ENCODE measurements at places on chromosomes 1 and 21. TPM values are rescaled to one million over a fixed set of nuclear protein-coding genes. Genes with fewer than 3 reads are reported as not detected.
A peak's percentile ranks its signal among the peaks of the same experiment; 100 is the strongest.

The NBPF6 gene
- total RNA-seq: 0.16 TPM

The BCL2L15 gene
- 3.3 TPM for total RNA-seq

DNA sequence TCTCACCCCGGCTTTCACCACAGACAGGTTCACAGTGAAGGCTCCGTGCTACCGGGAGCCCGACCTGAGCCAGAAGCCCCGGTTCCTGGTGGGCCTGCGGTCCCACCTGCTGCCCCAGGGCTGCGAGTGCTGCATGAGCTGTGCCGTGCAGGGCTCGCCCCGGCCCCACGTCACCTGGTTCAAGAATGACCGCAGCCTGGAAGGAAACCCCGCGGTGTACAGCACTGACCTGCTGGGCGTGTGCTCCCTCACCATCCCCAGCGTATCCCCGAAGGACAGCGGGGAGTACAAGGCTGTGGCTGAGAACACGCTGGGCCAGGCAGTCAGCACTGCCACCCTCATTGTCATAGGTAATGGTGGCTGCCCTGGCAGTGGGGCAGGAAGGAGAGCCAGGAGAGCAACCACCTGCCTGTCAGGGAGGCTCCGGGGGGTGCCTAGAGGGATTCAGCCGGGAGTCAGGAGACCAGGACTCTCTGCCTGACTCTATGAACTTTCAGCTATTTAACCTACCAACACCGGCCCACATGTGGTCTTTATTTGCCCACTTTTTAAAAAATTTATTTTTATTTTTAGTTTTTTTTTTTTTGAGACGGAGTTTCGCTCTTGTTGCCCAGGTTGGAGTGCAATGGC, 36.4 kb downstream of the IGFN1 start:
- no peaks in the 10 kb centered on the region for H3K36me3 ChIP-seq
- no peaks in the 10 kb centered on the region for H3K4me1 ChIP-seq
- no peak for DNase-seq
- H3K4me3 ChIP-seq: no peak overlapping the region

DNA sequence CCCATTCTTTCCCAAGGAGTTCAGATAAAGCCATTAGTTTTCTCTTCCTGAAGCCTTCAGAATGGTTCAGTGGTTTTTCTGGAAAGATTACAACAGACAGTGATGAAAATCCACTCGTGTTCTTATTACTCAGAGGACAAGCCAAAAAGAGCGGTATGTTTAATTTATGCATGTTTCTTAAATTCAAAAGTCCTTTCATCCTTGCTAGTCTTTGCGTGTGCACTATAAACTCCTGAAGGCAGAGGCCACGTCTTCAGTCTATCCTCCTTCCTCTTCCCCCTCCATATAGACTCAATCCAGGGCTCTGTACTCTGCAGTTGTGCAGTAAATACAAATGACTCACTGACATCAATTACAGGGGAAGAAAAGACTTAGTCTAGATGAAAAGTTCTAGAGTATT, 409.2 kb upstream of the PLXNA2 start:
- peaks cover 55% of the 10 kb centered on the region for H3K27me3 ChIP-seq
- H3K36me3 ChIP-seq: no peaks in the 10 kb centered on the region
- no peak overlapping the region for H3K4me3 ChIP-seq
- DNase-seq: no peak
- no peak overlapping the region for H3K27ac ChIP-seq
- H3K4me1 ChIP-seq: no peaks in the 10 kb centered on the region

DNA sequence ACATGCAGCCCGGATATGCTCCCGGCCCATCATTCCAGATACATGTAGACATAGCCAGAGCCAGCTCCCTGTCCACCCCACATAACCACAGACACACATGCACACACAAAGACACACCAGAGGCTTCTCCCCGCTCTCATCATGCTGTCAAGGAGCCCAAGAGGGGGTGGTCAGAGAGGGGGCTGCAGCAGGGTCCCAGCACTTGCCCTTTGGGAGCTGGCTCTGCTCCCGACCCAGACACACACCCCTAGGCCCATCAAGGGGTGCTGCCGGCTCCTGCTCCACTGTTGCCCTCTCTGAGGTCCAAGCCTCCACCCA, 2.6 kb downstream of the PTAFR start:
- H3K27me3 ChIP-seq: peaks cover 6% of the 10 kb centered on the region
- H3K36me3 ChIP-seq: no peaks in the 10 kb centered on the region
- no peak for DNase-seq
- H3K4me3 ChIP-seq: peak overlapping the region; percentile 14
- no peak overlapping the region for H3K27ac ChIP-seq

DNA sequence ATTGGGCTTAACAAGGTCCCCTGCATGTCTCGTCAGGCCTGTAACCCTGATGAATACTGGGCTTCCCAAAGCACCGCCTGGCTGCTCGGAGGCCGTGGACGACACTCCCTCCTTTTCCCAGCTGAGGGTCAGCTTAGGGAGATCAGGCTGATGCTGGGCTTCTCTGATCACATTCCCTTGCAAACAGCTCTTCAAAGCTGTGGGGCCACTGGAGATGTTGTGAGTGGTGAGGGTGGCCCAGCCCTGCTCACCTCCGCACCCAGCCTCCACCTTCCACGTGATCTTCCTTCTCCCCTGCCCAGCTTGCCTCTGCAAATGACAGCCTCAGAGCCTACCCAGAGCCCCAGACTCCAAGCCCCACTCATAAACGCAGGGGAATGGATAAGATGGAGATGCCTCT, 195.4 kb downstream of the GRIK3 start:
- peaks cover 51% of the 10 kb centered on the region for H3K27me3 ChIP-seq
- no peak overlapping the region for H3K4me3 ChIP-seq
- H3K36me3 ChIP-seq: no peaks in the 10 kb centered on the region
- H3K4me1 ChIP-seq: no peaks in the 10 kb centered on the region
- no peak overlapping the region for H3K27ac ChIP-seq

DNA sequence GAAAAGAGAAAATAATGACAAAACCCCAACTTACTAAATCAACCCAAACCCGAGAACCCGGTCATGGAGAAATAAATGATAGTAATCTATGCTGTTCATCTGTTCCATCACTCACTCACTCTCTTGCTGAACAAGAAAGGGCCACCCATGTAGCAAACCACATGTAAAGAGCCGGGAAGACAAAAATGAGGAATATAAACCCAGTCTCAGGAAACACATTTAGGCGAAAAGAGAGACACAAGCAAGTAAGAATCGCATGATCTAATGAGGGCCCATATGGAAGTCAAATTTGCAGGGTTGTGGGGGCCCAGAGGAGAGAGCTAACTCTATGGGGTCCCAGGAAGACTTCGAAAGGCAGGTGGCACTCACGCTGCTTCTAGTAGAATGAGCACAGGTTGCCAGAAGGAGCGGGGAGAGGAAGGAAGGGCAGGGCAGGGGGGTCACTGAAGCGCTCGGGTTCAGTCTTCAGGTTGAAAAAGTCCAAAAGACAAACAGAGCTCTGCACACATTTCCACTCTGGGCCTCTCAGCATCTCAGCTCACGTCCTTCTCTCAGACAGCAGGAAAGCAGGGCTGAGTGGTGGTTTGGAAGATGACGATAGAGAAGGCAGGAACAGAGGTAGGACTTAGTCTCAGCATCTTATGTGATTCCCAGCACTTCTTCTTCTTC, 142.9 kb upstream of the KRTAP19-8 start:
- no peaks in the 10 kb centered on the region for H3K36me3 ChIP-seq
- H3K4me1 ChIP-seq: peaks cover 48% of the 10 kb centered on the region
- H3K4me3 ChIP-seq: peak overlapping the region; percentile 82
- H3K27me3 ChIP-seq: no peaks in the 10 kb centered on the region
- peak; percentile 36 for DNase-seq

DNA sequence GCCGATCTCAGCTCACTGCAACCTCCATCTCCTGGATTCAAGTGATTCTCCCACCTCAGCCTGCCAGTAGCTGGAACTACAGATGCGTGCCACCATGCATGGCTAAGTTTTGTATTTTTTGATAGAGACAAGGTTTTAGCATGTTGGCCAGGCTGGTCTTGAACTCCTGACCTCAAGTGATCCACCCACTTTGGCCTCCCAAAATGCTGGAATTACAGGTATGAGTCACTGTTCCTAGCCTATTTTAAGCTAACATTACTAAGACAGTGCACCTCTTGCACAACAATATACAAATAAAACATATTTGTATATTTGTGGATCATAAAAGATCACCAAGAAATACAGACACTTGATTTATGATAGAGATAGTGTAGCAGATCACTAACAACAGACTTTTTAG, 139.1 kb downstream of the DUSP10 start:
- H3K4me3 ChIP-seq: no peak overlapping the region
- no peaks in the 10 kb centered on the region for H3K27me3 ChIP-seq
- no peak overlapping the region for H3K27ac ChIP-seq
- no peaks in the 10 kb centered on the region for H3K4me1 ChIP-seq

GRCh38 chr1:25427696-25428095, 3.0 kb upstream of the MACO1 start:
- H3K4me1 ChIP-seq: peaks cover 13% of the 10 kb centered on the region
- H3K27ac ChIP-seq: peak overlapping the region; percentile 74

DNA sequence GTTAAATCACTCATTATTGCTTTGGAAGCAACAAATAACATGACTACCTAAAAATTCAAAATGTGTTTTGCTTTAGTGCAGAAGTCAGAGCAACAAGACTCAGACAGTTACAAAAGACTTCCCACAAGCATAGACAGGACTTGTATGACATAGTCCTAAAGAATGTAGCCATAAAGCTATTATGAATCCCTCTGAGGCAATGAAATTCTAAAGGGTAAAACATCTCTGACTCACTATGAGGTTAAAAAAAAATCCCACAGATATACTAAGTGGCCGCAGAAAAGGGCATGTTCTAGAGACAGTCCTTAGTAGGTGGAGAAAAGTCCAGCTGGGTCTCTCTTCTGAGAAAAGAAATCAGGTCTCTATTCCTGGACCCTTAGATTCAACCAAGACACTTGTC, 4.9 kb downstream of the PRKAB2 start:
- DNase-seq: no peak
- H3K36me3 ChIP-seq: peaks cover 5% of the 10 kb centered on the region
- no peak overlapping the region for H3K4me3 ChIP-seq
- no peaks in the 10 kb centered on the region for H3K27me3 ChIP-seq
- H3K27ac ChIP-seq: no peak overlapping the region

DNA sequence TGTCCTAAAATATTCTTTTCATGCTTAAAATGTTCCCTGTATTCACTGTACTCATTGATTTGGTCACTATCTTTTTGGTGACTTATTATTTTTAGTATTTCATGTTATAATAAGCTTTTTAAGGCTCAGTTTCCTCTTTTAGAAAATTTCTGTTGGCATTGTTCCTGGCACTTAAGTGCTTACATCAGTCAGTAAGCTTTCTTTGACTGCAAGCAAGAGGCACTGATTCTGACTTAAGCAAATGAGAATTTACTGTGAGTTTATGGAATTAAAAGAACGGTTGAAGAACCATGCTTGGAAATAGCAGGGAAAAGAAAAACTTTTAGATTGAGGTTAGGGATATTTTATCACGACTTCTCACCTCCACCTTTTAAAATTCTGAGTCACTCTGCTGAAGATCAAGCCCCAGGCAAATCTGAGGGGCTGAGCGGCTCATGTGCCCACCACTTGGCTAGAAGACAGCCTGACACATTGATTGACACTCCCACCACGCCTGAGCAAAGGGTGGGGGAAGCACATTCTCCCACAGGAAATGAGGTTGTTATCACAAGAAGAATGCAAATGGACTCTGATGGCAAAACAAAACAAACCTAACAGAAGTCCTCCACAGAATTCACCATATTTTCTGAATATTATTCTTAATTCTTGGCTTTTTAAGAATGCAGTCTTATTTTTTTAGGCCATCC, 102.8 kb downstream of the KCTD3 start:
- no peaks in the 10 kb centered on the region for H3K36me3 ChIP-seq
- no peak overlapping the region for H3K27ac ChIP-seq
- H3K4me1 ChIP-seq: no peaks in the 10 kb centered on the region
- H3K27me3 ChIP-seq: peaks cover 4% of the 10 kb centered on the region
- no peak for DNase-seq
- no peak overlapping the region for H3K4me3 ChIP-seq

GRCh38 chr1:108149796-108150467, 50.2 kb downstream of the SLC25A24 start:
- H3K27me3 ChIP-seq: no peaks in the 10 kb centered on the region
- H3K4me1 ChIP-seq: no peaks in the 10 kb centered on the region
- H3K36me3 ChIP-seq: peaks cover 14% of the 10 kb centered on the region
- no peak overlapping the region for H3K27ac ChIP-seq
- DNase-seq: no peak
- no peak overlapping the region for H3K4me3 ChIP-seq

GRCh38 chr1:53678507-53678906, 60.5 kb downstream of the GLIS1 start:
- H3K4me3 ChIP-seq: no peak overlapping the region
- H3K27ac ChIP-seq: no peak overlapping the region
- peaks cover 10% of the 10 kb centered on the region for H3K4me1 ChIP-seq
- no peaks in the 10 kb centered on the region for H3K36me3 ChIP-seq
- DNase-seq: no peak

GRCh38 chr21:32120230-32120629, 158.6 kb downstream of the MIS18A start:
- DNase-seq: no peak
- H3K27me3 ChIP-seq: peaks cover 3% of the 10 kb centered on the region
- H3K36me3 ChIP-seq: no peaks in the 10 kb centered on the region
- no peak overlapping the region for H3K4me3 ChIP-seq

DNA sequence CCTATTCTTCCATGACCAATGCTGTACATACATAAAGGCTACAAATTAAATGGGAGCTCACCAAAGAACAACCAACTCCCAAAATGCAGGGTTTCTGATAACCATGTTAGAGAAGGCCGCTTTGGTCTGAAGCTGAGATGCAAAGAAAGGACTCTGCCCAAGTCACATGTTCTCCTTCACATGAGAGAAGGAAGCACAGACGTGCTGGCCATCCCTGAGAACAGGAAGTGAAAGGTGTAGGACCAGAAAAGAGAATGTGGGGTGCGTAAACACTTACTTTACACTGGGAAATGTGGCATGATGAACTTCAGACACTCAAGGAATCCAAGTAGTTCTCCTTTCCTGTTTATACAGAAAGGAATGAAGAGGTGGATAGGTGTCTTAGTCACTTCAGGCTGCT, 31.7 kb upstream of the TADA1 start:
- DNase-seq: no peak
- H3K4me1 ChIP-seq: peaks cover 7% of the 10 kb centered on the region
- no peak overlapping the region for H3K4me3 ChIP-seq
- no peaks in the 10 kb centered on the region for H3K36me3 ChIP-seq
- H3K27ac ChIP-seq: no peak overlapping the region
- H3K27me3 ChIP-seq: peaks cover 2% of the 10 kb centered on the region

DNA sequence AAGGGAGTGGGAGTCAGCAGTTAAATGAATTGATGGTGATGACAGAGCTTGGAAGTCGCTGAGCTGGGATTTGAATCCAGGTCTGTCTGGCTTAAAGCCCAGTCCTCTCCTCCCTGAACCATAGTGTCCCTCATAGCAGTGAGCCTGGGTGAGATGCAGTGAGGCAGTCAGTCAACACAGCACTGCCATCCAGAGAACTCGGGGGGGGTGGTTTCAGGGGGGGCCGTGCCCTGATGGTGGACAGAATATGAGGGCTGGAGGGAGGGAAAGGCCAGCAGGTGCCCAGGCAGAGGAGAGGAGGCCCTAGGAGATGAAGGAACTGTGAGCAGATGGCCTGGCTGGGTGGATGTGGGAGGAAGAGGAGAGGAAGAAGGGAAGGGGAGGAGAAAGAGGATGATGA, 405.6 kb downstream of the PTPRU start:
- H3K27ac ChIP-seq: no peak overlapping the region
- peaks cover 2% of the 10 kb centered on the region for H3K4me1 ChIP-seq
- DNase-seq: no peak
- no peaks in the 10 kb centered on the region for H3K36me3 ChIP-seq
- H3K27me3 ChIP-seq: peaks cover 10% of the 10 kb centered on the region
